ENCODE measurements at places on chromosomes 13 and 19.

DNA sequence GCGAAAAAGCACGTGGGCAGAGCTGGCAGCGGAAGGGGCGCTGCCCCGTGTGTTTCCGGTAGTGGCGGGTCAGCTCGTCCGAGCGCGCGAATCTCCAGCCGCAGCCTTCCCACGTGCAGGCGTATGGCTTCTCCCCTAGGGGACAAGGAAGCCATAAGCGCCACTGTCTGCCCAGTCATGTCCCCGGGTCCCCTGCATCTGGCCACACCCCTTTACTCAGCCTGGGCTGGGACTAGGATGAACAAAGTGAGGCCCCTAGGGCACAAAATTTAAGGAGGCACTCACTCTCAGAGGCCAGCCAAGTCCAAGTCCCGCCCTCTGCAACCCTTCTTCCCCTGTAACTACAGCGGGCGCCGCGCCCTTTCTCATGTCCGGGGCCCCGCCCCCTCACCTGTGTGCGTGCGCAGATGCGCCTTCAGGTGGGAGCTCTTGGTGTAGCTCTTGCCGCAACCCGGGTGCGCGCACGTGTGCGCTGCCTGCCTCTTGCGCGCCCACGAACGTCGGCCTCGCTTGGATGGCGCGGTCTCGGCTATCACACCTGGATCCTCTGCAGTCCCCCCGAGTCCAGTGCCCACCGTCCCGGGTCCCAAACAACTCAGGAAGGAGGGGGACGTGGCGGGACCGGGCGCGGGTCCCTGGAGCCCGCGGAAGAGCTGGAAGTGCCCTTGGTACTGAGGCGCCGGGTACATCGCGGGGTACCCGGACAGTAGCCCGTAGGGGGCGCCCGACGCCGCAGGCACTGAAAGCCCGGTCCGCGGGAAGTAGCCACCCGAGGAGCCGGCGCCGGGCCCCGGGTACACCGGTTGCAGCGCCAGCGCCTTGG is 1.9 kb downstream of the KLF1 start:
- peak; percentile 25 for DNase-seq

- DNase-seq: no peak
Measured at GRCh38 chr13:47461816-47462215, 539.3 kb downstream of the SUCLA2 start.

- DNase-seq: no peak
Measured at GRCh38 chr19:10132905-10133304, 13.2 kb upstream of the EIF3G start.

GRCh38 chr19:53942001-53942786 is 20.5 kb upstream of the CACNG8 start:
- no peak for DNase-seq

DNA sequence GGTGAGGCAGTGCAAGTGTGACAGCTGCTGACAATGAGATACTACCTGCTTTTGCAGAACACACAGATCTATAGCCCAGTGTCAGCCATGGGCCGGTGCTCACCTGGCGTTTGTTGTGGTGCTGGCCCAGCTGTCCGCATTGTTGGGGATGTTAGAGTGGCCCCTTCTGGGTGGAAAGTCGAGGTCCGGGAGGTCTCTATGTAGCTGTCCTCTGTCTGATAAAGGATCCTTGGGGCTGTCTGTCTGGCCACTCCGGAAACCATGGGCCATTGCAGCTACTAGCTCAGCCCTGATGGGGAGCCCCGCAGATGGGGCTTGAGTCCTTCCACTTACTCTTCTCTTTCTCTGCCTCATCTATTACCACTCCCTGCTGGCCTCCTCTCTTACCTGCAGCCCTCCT is 181.5 kb upstream of the TSHZ3 start:
- DNase-seq: no peak

GRCh38 chr13:74743992-74744391 is 609.8 kb upstream of the KLF12 start:
- no peak for DNase-seq

DNA sequence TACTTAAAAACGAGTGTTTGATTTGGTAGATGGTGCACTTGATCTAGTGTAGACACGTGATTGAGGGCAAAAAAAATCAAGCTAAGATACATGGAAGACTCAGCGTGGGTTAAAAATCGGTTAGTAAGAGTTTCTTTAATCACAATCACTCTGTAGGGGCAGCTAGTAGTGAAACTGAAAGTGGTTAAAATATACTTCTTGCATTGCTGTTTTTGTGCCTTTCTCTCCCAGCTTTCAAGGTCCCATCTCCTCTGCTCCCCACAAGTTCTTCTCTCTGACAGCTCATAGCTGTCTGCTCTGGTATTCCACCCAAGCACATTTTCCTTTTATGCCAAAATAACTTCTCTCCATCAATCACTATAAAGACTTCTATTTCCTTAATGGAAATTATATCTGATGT is 1089.7 kb downstream of the EFNB2 start:
- DNase-seq: no peak

GRCh38 chr13:37274569-37275497 is 169.4 kb upstream of the CSNK1A1L start:
- no peak for DNase-seq

DNA sequence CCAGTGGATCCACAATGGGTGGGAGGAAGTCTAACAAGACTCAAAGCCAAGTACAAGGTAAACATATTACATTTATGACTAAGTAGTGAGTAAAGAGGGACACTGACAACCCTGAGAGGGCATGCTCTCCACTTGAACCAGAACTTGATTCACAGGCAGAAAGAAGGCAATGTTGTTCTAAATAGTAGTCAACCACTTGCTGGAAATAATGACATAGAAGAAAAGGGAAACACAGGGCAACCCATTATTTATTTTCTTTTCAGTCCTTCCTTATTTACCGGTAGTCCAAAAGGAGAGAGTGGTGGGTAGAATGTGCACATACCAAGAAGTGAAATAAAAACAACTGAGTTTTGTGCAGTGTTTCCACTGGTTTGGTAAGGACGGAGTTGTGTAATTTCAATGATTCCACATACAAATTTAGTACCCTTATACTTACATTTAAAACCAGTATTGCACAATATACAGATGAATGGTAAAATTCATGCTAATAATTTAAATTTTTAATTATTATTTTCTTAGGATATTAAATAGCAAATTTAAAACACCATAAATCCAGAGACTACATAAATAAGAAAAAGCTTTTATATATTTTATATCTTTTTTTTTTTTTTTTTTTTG is 65.9 kb downstream of the ENOX1 start:
- DNase-seq: no peak

DNA sequence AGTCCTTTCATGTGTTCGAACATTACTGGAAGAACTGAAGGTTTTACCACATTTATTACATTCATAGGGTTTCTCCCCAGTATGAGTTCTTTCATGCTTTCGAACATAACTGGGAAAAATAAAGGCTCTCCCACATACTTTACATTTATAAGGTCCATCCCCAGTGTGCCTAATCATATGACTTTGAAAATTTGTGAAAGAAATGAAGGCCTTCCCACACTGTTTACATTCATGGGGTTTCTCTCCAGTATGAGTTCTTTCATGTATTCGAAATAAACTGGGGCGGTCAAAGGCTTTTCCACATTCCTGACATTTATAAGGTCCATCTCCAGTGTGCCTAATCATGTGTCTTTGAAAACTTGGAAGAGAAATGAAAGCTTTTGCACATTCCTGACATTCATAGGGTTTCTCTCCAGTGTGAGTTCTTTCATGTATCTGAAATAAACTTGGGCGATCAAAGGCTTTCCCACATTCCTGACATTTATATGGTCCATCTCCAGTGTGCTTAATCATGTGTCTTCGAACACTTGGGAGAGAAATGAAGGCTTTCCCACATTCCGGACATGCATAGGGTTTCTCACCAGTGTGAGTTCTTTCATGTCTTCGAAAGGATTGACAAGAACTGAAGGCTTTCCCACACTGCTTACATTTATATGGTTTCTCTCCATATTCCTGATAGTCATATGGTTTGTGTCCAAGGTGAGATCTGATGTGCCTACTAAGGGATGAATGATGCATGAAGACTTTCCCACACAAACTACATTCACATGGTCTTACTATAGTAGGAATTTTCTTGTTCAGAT is 24.0 kb downstream of the ZNF564 start:
- no peak for DNase-seq

- no peak for DNase-seq
Measured at GRCh38 chr13:105598529-105598928, 936.9 kb downstream of the EFNB2 start.

DNA sequence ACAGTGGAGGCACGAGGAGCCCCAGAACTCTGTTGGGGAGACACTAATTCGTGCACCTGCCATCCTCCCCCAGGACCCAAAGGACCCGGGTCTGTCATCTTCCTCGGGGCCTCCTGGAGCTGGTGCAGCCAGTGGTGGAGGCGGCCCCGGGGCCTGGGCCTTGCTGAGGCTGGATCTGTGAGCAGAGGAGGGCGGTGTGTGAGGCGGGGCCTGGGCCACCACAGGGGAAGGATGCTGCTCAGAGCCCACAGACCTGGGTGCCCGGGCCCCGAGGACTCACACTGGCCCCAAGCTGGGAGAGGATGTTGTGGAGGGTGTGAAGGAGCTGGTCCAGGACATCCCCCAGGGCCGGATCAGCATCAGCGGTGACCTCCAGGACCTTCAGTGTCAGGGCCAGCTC is 8.3 kb downstream of the IFNL3 start:
- no peak for DNase-seq

DNA sequence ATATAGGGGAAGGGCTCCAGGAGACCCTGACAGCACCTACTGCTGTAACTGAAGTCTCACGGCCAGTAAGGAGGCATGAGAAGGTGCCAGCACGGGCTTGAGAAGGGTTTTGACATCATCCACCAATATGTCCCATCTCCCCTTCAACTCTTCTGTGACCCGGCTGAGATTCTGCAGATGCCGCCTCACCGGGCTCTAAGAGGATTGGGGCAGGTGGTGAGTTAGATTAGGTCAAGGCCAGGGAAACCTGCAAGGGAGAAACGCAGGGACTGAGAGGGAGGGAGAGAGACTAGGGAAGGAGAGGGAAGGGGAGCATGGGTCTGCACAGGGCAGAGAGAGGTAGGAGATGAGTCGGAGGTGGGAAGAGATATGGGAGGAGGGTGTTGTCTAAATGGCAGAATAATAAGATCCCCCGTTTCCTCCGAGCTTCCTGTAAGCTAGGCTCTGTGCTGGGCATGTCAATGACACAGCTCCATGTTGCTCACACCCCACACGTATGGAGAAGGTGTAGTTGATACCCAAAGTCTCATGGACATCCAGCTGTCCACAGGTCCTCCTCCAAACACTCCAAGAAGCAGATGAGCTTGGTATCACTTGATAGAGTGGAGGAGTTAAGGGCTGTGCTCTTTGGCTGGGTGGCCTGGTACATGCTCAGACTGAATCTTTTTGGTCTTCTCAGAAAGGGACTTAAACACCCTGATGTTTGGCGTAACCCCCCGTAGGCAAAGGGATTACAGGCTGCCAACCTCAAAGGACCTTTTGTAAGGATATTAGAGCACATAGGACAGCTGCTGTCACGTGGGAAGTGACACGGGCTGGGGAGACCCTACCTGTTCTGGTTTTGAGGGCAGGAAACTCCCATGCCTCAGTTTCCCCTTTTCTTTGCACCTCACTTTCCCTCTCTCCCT is 6.1 kb downstream of the TPRX1 start:
- DNase-seq: no peak

- no peak for DNase-seq
Measured at GRCh38 chr19:4742723-4743646, 19.3 kb upstream of the DPP9 start.

DNA sequence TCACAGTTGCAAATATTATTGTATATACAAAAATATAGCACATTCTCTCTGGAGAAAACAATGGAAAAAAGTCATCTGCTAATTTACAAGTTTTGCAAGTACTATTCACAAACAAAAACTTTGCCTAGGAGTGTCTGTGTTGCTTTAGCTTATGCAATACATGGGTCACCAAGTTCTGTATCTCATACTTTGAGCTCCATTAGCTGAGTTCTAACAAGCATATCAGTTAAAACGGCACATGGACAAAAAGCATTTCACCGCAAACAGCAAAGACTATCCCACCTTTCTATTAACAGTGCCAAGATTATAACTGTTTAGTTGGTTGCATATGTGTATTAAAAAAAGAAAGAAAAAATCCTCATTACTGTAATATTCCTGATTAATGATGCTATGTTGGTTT is 4.6 kb downstream of the SPRY2 start:
- DNase-seq: no peak

DNA sequence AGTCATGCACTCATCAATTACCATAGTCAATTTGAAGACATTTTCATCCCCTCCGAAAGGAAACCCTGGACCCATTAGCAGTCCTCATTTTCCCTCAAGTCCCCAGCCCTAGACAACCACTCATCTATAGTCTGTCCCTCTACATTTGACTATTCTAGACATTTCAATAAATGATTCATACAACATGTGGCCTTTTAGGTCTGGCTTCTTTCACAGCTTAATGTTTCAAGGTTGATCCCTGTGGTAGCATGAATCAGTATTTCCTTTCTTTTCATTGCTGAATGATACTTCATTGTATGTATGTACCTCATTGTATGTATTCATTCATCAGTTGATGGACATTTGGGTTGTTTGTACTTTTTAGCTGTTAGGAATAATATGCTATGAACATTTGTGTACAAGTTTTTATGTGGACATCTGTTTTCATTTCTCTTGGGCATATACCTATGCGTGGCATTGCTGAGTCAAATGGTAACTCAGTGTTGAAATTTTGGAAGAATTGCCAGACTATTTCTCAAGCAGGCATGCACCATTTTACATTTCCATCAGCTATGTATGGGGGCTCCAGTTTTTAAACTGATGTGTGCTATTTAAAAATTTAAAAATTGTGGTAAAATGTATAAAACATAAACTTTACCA is 18.4 kb downstream of the SPATA13 start:
- DNase-seq: no peak

GRCh38 chr13:59303433-59303832 is 860.3 kb downstream of the DIAPH3 start:
- no peak for DNase-seq

DNA sequence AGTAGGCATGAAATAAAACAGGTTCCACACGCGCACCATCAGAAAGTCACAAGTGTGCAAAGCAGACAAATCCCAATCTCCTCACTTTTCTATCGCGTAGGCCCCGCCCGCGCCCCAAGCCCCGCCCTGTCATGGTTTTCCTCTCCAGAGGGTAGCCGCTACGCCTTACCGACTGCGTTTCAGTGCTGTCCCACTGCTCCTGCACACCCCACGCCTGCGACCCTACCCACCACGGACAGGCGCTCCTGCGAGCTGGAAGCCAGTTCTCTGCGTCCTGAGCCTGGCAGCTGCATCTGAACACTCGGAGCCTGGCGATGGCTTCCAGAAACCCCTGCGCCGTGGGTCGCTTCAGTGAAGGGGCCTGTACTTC is 379 bp upstream of the ZNF470 start:
- peak; percentile 72 for DNase-seq

DNA sequence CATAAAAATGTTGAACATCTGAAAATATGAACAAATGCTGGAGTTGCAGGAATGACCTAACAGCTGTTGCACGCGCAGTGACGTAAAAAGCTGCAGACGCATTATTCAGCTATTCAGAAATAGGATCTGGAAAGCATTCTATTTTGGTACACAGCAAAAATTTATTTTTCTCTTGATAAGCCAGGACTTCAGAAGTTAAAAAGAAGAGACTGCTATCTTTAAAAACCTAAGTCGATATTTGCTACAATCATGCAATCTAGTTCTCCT is 36.9 kb upstream of the STARD13 start:
- no peak for DNase-seq
